AML-193 (cell line): ENCODE measurements at places on chromosomes 7 and 10.

DNA sequence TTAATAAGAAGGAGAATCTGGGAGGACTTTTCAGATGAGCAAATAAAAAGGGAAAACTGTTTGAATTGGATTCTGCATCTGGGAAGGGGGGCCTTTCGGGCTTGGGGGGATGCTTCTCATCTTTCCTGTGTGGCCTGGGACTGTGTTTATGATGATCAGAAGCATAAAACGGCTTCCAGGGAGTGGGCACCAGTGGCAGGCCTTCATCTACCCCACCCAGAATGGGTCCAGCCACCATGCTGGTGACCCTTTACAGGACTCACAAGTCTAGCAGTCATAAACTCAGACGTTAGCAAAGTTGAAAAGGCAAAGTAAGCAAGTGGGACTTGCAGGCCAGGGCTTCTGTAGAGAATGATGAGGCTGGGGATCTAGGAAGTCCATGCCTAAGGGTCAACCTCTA lies 198.3 kb upstream of the ZMIZ1 start:
- DNase-seq: no peak

- no peak for DNase-seq
Observed at GRCh38 chr7:27866256-27866655, 126.3 kb downstream of the TAX1BP1 start.

- no peak for DNase-seq
Observed at GRCh38 chr10:129099992-129100391, 367.0 kb upstream of the MGMT start.

DNA sequence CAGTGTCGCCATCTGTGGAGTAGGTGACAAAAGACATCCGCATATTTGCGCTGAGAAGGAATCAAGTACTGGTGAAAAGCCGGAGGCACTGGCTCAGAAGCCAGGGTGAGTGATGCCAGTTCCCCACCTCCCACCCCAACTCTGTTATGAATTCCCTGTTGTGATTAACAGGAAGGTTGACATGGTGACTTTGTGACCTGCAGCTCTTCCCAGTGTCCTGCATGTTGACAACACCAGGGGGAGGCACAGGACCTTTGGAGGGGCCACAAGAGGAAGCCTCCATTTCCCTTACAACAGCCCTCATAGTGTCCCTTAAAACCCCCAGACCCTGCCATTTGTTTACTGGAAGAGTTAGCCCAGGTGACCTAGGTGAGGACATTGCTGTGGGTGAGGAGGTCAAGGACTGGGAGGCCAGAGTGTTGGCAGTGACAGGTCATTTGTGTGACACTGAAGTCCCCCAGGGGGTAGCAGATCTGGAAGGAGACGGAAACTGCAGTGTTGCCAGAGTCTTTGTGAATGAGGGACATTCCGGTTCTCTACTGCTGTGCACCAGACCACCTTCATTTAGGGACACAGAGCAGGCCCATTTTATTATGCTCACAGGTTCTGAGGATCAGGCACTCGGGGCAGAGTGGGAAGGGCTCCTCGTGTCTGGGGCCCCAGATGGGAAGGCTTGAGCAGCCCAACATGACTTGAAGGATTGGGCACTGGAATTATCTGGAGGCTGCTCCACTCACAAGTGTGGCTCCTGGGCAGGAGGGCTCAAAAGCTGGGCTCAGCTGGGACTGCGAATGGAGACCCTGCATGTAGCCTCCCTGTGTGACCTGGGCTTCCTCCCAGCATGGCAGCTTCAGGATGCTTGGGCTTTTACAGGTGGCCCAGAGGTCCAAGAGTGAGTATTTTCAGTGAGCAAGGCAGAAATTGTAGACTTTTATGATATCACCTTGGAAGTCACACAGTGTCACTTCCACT lies 13.0 kb upstream of the ANTXRL start:
- no peak for DNase-seq
